ENCODE measurements at places on chromosomes 11 and 22.

DNA sequence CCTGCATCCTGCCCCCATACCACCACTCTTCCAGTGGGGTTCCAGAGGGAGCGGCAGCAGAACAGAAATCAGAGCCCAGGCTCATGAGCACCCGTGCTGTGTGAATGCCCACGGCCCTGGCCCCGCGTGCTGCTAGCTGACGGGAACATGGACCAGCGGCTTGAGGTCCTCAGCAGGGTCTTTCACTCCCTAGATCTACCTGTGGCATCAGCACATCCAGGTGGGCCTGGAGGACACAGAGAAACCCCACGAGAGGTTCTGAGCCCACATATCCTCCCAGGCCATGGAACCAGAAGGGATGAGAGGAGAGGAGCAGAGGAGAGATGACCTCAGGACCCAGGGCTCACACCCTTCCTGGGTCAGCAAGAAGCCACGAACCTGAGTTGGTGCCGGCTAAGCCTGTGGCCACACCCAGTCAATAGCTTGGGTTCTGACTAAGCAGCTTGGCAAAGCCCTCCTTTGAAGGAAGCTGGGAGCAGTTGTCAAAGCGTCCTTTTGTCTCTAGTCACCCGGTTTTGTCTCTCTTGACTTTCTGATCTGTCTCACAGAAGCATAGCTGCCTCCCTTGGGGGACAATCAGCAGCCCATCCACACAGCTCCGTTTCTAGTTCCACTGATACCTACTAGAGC, 89.3 kb upstream of the LMO1 start:
- DNase-seq, result no peak

DNA sequence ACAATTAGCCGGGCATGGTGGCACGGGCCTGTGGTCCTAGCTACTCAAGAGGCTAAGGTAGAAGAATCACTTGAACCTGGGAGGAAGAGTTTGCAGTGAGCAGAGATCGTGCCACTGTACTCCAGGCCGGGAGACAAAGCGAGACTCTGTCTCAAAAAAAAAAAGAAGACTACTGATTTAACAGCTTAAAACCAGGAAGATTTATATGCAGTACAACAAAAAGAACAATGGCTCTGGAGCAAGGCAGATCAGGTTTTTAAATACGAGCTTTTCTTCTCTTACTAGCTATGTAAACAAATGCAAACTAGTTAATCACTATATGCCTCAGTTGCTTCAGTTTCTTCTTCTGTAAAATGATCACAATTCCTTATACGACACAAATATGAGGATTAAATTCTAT, 6.9 kb downstream of the FAM168A start:
- DNase-seq, result no peak

GRCh38 chr11:82865841-82866240, 34.4 kb downstream of the PRCP start:
- DNase-seq, result no peak

DNA sequence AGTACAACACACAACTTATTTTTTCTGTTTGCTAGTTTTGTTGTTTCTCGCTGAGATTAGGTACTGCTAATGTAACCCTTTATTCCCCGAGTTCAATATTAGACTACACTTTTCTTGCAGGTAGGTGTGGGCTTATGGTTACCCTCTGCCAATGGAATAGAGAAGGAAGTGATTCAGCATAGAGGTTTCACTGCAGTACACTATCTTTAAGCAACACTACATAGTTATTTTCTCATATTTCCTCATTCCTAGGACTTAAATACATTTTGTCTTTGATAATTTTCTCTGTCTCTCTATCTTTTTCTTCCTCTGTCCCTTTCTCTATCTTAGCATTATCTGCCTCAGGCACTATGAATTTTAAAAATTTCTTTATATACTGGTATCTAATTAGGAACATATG, 791.0 kb downstream of the FAM181B start:
- DNase-seq, result no peak

DNA sequence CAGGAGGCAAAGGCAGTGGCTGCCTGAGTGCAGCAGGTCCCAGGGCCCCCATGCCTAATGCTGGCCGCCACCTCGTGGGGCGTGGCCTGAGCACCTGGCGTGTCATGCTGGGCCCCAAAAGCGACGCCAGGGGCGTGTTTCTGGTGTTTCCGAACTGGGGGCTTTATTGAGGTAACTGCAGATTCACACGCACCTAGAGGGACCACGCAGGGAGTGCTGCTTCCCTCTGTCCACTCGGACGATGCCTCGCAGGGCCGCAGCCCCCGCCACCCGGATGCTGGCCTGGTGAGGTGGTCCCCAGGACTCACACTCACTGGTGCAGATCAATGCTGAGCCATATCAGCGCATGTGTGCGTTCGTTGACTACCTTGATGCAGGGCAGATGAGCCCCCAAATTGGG, 736.2 kb downstream of the BRD1 start:
- DNase-seq, result no peak

DNA sequence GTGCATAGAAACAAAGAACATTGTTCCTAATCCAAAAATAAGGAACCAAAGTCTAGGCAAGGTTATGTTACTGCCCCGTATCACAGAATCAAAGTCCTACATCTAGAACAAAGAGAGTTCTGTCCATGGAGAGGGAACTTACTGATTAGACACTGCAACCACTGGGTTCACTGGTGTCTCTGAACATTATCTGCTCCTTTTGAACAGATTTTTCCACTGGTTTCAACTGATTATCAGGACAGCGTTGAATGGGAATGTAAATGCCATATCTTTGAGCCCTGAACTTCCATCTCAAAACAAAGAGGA, 20.1 kb upstream of the OR8D2 start:
- DNase-seq, result no peak

DNA sequence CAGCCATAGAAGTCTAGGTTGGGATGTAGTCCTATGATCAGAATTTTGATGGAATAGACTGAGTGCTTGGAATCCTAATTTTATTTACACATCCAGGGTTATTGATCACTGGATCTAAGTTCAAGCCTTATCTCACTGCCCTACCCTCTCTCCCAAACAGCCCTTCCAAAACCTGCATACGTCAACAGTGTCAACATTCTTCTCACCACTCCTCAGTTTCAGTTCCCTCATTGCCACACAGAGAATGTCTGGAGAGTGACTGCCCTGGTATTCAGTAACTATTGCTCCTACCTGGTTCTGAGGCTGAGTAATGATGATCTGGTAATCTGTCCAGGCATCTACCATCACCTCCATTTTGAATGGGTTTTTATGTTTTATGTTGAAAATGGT, 60.0 kb downstream of the GLYATL1 start:
- no peak for DNase-seq

GRCh38 chr11:59191890-59192289, 20.0 kb downstream of the DTX4 start:
- no peak for DNase-seq

- no peak for DNase-seq
These were observed 41.5 kb downstream of the FCHSD2 start for GRCh38 chr11:73100578-73100977.

DNA sequence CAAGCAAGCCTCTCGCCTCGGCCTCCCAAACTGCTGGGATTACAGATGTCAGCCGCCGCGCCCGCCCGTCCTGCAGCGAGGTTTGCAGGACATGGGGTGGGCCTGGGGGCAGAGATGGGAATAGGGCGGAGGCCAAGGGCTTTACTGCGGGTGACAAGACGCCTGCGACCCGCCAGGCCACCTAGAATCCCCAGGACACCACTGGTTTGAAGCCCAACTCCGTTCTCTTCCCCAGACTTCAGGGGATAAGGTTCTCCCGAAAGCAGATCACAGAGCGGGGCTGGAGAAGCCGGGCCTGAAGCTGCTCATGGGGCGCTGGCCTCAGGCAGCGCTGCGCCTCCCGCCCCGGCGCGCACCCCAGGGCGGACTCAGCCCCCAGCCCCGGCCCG, 354 bp downstream of the POLR2L start:
- no peak for DNase-seq

DNA sequence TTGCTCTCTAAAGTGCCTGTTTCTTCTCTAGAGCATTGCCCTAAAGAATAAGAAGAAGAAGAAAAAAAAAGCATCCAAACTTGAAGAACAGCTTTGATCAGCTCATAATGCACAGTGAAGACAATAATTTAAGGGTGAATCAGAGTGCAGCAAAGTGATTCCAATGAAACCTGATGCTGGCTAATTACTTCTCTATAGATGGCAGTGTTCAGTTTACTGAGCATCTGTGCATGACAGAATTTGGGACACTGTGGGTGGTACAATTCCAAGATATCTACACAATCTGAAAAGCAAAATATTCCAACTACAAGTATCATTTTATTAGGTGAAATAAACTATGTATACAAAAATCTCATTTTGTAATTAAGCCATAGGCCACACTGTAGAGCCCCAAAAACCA, 450.5 kb upstream of the CCDC90B start:
- DNase-seq, result no peak

GRCh38 chr22:21944871-21945270, 7.8 kb downstream of the PPM1F start:
- no peak for DNase-seq

DNA sequence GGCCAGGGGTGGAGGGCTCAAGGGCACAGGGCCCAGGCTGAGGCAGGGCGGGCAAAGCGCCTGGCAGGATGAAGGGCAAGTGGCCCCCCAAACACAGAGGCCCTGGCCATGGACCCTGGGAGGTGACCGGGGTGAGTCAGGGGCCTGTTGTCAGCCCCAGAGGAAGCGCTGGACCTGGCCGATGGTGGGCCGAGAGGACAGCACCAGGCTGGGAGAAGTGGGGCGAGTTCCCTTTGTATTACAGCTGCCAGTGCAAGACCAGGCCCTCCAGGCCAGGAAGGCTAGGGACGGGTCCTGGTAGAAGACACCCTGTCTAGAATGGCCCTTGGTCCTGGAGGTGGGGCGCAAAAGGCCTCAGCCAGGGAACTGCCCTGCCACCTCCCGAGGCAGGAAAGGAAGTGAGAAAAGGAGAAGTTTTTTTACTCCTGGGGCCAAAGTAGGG, 12.8 kb downstream of the CXCR5 start:
- DNase-seq, result no peak

DNA sequence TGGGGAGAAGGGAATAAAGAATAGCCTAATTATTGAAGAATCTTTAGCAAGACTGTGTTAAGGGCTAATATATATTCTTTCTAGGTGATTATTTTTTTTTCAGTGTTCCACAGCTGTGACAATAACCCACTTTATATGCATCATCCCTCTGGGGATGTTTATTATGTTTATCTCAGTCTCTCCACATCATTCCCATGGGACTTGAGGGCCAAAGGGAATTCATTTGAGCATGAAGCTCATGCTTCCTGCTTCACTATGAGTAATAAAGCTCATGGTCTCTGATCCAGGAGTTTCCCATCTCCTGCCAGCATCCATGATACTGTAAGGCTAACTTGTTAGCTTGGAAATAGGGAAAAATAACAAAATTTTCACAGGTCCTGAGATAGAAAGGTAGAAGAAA, 1888.4 kb downstream of the LRRC4C start:
- no peak for DNase-seq

DNA sequence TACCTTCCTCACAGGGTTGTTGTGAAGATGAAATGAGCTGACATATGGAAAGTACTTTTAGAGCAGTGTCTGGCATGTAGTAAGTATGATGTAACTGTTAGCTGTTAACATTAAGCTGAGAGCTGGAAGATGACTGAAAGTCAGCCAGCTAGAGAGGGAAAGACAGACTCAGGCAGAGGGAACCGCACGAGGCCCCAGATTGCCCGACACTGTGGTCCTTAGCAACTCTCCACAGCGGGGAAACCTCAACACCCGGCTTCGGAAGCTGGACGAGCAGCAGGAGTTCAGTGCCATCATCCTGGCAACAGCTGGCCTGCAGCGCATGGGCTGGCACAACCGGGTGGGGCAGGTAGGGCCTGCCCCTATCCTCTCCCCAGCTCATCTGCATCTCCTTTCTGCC, 6.5 kb downstream of the HMBS start:
- no peak for DNase-seq

DNA sequence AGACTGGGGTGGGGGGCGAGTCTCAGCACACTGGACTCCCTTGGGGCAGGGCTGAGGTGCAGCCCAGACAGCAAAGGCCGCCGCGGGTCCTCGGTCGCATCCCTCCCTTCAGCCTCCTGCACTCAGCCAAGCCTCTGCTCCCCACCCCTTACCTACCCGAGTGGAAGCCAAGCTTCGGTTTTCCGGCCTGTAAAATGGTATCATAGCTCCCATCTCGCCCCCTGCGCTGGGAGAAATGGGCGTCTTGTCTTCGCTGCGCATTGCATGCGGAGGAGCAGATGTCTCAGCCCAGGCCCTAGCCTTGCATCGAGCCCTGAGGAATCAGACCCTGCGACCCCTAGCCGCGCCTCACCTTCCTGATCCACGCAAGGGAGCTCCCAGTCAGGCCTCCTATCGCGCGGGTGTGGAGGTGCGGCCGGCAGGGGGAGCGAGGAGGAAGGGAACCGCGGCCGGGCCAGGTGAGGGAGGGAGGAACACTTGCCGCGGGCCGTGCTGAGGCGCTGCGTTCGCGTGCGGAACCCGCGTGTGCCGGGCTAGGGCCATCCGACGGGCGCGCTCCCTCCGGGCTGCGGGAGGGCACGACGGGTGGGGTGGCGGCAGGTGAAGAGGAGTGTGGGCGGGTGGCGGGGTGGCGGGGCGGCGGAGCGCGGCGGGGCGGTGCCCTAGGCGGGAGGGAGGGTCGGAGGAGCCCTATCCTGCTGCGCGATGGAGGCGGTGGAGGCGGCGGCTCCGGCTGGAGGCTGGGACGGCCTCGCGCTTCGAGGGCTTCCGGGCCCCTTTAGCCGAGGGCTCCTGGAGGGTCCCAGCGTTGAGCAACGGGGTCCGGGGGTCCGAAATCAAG, 4.1 kb upstream of the TBX1 start:
- no peak for DNase-seq

DNA sequence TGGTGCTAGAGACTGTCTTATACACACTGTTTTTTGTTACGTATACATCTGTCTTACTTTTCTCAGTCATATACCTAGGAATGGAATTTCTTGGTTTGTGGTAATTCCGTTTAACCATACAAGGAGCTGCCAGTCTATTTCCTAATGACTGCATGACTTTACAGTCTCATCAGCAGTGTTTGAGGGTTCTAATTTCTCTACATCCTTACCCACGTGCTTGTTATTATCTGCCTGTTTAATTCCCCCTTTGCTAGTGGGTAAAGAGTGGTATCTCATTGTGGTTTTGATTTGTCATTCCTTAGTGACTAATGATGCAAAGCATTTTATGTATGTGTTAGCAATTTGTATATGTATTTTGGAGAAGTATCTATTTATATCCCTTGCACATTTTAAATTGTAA, 1008.0 kb downstream of the FAM181B start:
- no peak for DNase-seq

GRCh38 chr11:34613015-34613414, 7.9 kb upstream of the EHF start:
- no peak for DNase-seq

GRCh38 chr11:83554876-83555275, 268.7 kb upstream of the CCDC90B start:
- DNase-seq, result no peak

GRCh38 chr11:59758401-59759037, 3.3 kb downstream of the STX3 start:
- DNase-seq, result no peak
